ENCODE measurements at places on chromosomes 6 and 20.

DNA sequence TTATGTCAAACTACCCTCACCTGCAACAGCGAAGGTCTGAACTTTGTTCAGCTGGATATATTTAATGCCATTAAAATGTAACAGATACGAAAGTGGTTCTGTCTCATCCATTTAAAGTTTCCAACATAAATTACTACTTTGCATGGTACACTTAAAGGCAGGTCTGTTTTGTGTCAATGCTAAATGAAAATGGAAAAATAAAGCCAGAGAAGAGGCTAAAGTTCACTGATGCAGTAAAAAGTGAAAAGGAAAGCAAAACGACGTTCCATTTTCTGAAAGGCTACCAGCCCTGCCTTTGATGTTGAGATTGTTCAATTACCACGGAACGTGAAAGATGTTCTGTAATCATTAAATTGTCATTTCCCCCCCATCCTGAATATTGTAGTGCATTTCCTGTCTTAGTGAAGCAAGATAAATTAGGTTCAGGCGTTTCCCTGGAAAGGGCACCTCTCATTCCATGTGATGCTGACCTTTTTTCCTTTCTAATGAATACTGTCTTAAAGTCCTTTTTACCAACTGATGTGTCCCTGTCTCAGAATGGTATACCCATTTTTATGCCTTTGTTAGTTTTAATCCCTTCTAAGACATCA lies 334.7 kb upstream of the JAG1 start:
- DNase-seq: no peak

- DNase-seq: no peak
Observed at GRCh38 chr6:16097382-16098171, 31.3 kb upstream of the MYLIP start.

GRCh38 chr20:50439539-50440453 lies 70.4 kb upstream of the PTPN1 start:
- no peak for DNase-seq

GRCh38 chr6:158954753-158955152 lies 45.2 kb downstream of the RSPH3 start:
- DNase-seq: no peak

- no peak for DNase-seq
Observed at GRCh38 chr20:56032251-56032650, 26.9 kb upstream of the CBLN4 start.

- no peak for DNase-seq
Observed at GRCh38 chr20:1823450-1823844, 71.8 kb upstream of the SIRPA start.

GRCh38 chr6:18136260-18136659 lies 13.8 kb upstream of the NHLRC1 start:
- no peak for DNase-seq

DNA sequence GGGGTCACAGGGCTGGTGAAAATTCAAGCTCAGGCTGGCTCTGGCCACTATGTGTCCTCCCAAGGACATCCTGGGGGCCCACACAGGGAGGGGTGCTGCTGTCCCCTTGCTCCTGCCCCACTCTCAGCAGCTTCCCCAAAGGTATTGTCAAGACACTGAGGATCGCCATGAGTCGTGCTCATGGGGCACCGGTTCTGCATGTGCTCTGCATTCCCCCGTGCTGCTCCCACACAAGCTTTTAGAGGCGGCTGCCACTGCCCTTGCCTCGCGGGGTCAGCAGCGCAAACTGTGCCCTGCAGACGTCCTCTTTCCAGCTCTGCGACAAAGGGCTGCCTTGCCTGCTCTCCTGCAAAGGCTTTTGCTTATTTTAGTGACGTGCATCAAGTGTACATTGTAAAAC lies 179.8 kb downstream of the ERMARD start:
- no peak for DNase-seq

DNA sequence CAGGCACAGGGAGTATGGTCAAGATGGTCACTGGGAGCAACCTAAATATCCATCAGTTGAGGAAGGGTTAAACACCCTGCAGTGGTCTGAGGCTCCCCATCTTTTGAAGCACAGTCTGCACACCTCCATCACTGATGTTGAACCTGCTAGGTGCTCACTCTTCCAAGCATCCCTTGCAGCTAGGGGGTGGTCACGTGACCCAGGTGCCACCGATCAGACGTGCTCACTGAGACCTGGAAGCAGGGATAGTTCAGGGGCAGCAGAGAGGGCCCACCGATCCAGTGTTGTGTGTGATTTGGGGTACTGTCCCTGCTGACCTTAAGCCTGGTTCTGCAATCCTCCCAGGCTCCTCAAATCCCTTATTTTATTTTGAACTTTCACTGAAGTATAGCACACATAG lies 134.6 kb downstream of the CEBPB start:
- DNase-seq: no peak

GRCh38 chr6:39230654-39231035 lies 1.4 kb upstream of the KCNK5 start:
- no peak for DNase-seq

- DNase-seq: peak; percentile 80
Observed at GRCh38 chr20:32470025-32470861, 112.1 kb downstream of the ASXL1 start.

DNA sequence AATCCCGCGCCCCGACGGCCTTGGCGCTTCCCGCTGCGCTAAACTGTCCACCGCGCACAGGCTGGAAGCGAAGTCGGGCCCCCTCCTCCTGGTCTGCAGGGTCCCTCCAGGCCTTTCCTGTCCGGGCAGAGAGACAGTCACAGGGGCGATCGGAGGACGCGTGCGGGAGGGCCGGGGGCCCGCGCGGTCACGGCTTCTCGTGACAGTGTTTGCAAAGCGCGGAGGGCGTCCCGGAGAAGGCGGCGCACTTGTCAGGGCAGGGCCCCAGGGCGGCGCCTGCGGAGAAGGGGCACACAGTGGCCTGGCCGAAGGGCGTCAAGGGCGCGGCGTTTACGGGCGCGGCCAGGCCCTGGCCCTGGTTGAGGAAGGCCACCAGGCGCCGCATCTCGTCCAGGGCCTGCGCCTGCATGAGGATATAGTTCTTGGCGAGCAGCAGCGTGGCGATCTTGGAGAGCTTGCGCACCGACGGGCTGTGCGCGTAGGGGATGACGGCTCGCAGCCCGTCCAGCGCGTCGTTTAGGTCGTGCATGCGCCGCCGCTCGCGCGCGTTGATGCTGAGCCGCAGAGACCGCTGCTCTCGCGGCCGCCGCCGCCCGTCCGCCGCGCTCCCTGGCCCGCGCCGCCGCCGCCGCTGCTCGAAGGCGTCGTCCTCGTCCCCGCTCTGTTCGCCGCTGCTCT lies 763 bp downstream of the BHLHE23 start:
- DNase-seq: no peak

DNA sequence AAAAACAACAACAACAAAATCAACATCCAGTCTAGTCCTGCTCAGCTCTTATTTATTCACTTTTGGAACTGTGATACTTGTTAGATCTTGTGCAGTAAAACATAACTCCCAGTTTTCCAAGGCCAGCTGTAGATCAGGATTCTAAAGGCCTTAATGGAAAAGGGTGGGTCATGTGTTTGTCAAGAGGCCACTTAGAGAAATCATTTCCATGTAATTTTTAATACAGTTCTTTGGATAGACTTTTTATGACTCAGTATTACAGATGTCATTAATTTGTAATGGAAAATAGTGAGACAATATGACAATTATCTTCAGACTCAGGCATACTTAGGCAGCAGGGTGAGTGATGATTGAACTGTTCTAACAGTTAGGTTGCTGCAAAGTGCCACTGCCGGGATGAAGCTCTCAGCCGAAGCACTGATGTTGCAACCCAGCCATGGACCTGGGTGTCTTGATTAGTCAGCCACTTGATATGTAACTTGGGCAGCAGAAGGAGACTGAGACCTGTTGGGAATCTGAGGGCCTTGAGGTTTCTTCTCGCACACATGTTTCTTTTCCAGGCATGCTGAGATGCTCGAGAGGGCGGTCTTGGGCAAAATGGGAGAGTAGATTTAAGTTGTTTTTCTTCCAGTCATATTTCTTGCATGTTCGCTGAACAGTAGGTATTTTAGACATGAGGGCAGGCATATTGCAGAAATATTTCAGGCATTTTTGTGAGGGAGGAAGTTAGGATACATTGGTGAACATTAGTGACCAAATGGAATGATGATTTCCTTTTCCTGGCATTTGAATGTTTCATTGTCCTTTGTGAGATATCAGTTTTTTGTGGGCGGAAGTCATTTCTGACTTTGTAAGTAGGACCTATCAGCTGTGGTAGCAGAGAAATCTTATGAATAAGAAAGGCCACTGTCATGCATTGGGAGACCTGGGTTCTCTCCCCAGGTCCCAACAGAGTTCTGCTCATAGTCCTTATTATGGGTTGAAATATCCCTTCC lies 52.3 kb downstream of the SLX4IP start:
- no peak for DNase-seq

DNA sequence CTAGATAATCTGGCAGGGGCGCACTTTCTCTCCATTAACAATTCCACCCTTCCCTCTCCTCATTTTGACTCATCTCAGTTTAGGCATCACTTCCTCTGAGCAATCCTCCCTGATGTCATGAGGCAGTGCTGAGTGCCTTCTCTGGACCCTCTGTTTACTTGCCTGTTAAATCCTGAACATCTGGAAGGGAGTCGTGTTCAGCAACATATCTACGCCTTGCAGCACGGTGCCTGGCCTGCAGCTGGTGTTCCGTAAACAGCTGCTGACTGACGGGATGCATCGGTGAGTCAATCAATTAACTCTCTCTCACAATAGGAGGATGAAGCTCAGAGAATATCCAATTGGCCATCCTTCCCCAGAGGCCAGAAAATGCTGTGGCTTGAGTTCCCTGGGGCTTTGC lies 613.5 kb downstream of the PTPRT start:
- DNase-seq: no peak

- DNase-seq: no peak
Observed at GRCh38 chr6:16816891-16817290, 55.6 kb upstream of the ATXN1 start.

- DNase-seq: no peak
Observed at GRCh38 chr6:88698661-88699060, 264.8 kb downstream of the RNGTT start.

- no peak for DNase-seq
Observed at GRCh38 chr20:61661025-61661424, 404.7 kb downstream of the TAF4 start.

DNA sequence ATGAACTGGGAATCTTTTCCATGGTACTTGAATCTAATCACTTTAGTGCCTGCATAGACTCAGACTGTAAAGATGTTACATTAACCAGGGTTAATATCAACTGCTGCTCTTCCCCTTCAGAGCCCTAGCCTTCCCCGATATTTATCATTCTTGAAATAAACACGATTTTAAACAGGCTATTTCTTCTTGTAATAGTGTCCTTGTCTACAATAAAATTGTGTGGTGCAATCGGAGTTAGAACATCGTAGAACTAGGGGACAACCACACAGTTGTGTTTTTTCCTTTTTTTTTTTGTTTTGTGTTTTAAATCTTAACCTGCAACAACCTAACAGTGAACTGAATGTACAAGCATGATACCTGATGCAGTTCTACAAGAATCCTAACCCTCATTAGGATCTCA lies 4.5 kb downstream of the GJA1 start:
- no peak for DNase-seq

DNA sequence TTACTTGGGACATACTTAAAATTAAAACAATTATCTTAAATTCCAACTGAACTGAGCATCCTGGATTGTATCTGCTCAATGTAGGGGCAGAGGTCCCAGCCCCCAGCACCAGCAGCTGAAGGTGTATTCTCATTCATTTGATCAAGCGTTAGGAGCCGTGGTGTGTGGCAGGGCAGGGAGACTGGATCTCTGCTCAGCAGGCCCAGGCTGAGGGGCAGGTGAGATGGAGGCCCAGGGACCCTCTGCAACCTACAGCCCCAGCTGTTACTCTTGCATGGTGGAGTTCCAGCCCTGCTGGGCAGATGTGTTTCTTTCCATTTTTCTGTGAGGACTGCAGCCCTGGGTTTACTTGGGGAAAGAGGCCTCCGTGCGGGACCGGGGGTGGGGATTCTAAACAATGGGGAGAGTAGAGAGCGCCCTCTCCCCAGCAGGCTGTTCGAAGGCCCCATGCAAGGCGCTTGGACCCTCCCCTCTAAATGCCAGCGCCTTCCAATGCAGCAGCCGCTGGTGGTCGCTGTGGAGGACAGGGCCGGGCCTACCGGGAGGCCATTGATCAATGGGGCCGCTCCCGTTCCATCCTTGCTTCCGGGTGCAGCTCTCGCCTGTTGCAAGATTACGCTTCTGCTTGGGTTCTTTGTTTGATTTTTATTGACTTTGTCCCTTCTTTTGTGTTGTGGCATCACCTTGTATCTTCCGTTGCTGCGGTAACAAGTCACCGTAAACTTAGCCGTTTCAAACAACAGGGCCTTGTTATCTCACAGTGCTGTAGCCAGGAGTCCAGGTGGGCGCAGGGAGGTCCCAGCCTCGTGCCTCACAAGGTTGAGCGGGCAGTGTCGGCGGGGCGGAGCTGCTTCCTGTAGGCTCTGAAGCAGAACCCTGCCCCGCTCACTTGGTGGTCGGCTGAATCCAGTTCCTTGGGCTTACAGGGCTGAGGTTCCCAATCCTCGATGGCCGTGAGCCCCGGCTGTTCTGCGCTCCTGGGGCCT lies 134.8 kb upstream of the PHACTR3 start:
- peak; percentile 39 for DNase-seq

DNA sequence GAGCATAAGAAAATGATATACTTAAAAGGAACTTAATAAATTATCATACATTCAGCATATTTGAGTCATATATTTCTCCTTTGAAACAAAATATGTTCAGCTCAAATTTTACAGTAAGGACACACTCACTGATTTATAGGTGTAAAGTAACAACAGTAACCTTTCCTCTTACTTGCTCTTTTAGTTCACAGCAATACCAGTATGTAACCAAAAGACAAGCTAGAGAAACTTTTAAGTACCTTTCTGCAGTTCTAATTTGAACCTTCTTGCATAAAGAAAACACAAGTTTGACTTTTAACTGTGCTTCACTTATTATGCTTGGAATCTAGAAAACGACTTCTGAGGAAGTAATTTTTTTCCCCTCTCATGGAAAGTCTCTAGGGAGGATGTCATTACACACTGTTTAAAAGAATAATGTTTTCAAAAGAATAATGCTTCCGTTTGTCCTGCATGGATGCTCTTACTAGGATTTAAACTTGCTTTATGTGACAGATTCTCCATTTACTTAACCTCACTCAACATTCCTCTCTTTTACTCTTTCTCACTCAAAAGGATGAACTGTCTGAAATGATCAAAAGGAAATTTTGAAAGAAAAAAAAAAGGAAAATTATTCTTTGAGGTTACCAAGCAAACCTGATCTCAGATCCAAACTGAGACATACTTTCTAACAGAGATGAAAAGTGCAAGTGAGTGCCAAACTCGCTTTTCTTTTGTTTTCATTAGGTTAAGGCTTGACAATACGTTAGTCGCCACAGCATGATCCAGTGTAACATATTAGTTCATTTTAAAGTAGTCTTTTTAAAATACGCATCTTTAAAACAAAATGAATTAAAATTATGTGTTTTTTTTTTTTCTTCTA lies 22.4 kb upstream of the CALHM6 start:
- no peak for DNase-seq

- DNase-seq: no peak
Observed at GRCh38 chr6:84560436-84561390, 203.7 kb downstream of the TBX18 start.

GRCh38 chr6:143426026-143426425 lies 24.5 kb downstream of the ADAT2 start:
- no peak for DNase-seq

GRCh38 chr6:77796824-77797809 lies 144.3 kb downstream of the MEI4 start:
- no peak for DNase-seq

All from HT-29 (cell line).